ENCODE measurements at places on chromosomes 7 and 10.
A peak's percentile ranks its signal among the peaks of the same experiment; 100 is the strongest.

DNA sequence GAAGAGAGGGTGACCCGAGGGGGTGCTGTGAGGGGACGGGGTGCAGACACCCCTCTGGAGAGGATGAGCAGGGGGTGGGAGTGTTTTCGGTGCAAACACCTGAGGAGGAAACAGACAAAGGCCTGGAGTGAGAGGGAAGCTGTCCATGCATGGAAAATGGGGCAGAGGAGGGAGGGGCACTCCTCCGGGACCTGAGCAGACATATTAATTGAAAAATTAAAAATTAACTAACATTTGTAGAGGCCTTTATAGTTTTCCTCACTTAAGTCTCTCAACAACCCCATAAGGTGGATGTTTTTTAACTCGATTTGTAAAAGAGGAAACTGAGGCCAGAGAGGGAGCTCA is 1.2 kb downstream of the VPS37D start:
- DNase-seq: no peak

DNA sequence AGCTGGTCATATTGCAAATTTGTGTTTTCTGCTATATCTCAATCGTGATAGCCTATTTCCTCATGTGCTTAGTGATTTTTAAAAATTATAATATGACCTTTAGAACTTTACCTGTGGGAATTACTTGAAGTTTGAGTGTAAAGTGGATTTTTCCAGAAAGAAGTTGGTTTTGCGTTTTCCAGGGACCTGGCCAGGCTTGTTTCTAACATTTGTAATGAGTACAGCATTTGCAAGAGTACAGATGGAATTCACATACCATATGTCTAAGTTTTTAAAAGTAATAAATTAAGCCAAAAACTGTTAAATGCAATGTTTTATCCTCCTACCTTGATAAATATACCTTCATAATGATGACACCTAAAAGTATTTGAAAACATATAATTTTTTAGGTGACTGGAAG is 443.2 kb downstream of the REEP3 start:
- no peak for DNase-seq

DNA sequence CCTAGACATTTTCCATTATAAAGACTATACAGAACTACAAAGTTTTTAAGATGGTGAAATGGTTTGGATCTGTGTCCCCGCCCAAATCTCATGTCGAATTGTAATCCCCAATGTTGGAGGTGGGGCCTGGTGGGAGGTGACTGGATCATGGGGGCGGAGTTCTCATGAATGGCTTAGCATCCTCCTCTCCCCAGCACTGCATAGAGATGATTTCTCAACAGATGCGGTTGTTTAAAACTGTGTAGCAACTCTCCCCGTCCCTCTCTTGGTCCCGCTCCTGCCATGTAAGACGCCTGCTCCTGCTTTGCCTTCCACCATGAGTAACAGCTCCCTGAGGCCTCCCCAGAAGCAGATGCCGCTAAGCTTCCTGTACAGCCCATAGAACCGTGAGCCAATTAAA is 1.6 kb downstream of the FAM133B start:
- DNase-seq: no peak

GRCh38 chr7:77833136-77833535 is 34.6 kb downstream of the PHTF2 start:
- no peak for DNase-seq

DNA sequence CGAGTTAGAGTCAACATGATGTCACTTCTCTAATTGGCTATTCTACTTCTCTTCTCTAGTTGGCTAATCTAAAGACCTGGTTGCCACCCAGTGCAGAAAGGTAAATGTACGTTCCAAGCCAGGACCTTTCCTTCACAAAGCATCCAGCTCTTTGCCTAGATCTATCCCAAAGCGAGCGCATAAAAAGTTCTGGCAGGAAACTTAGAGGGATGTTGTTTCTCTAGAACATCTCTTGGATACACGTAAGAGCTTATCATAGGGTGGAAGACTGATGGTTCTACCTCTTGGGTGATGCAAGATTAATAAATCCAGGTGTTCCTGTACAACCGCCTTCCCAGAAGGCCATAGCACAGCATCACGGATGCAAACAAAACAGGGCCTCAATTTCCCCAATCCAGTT is at the start of gene TAS2R38:
TSS of gene TAS2R38 (minus strand) at position 101 of the 400 bp plus-strand sequence. CDS start at position 17, 84 bp downstream.
- no peak for DNase-seq

GRCh38 chr10:35783305-35783838 is 141.3 kb upstream of the FZD8 start:
- no peak for DNase-seq

DNA sequence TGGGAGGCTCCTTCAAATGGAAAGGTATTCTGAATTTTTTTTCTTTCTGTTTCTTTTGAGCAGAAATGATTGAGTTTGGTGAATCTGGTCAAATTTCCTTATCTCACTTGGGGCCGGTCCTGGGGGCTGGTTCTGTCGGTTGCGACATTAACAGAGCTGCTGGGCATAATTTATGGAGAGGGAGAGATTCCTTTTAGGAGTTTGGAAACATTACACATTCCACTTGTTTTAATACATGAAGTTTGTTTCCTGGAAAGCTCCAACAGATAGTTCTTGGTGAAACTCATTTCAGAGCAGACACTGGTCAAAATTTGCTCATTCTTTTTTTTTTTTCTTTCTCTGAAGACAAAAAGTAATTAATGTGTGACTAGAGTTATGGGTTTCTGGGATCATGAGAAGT is 129.9 kb downstream of the ABCA13 start:
- no peak for DNase-seq

DNA sequence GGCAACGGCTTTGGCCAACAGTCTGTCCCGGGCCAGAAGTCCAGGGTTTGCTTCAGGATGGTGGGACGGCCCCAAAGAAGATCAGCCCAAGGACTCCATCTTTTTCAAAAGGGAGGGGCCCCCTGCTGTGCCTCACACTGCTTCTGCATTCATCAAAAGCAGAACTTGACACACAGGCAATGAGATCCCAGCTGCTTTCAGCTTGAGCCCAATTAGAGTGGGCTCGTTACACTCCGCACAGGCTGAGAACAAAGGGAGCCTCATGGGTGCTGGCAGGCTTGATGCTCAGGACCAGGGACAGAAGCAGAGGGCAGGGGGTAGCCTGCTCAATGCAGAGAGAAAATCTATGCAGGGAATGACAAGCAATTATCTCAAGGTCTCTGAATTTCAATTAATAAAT is 45.5 kb downstream of the VOPP1 start:
- no peak for DNase-seq

- no peak for DNase-seq
Observed at GRCh38 chr7:158707610-158708009, 3.0 kb upstream of the NCAPG2 start.

DNA sequence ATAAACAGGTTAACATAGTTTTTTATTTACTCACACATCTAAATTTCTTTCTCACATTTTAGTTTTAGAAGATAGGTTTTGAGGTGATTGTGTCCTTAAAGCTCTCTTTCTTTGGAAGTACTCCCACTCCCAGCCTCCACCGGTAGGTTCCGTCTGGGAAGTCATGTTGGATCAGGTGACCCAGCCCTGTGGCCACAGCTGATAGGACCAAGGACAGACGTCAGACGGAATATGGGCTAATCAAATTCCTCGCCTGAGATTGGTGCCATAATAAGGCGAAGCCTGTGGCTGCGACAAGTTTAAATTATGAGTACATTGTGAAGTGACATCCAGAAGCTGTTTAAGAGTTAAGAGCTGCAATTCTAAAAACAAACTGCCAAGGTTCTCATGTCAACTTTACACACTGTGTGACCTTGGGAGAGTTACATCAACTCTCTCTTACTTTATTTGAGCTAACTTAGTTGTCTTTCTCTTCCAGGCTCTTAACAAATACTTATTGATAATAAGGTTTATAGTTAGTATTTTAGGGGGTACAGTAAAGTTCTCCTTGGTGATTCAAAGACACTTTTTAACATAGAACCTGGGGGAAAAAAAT is 133.6 kb downstream of the NPY start:
- DNase-seq: no peak

- no peak for DNase-seq
Observed at GRCh38 chr7:37732888-37733287, 49.3 kb downstream of the GPR141 start.

GRCh38 chr10:5557040-5557721 is 32.4 kb downstream of the CALML3 start:
- peak; percentile 42 for DNase-seq

- DNase-seq: no peak
Observed at GRCh38 chr7:108488768-108489538, 32.7 kb upstream of the NRCAM start.

DNA sequence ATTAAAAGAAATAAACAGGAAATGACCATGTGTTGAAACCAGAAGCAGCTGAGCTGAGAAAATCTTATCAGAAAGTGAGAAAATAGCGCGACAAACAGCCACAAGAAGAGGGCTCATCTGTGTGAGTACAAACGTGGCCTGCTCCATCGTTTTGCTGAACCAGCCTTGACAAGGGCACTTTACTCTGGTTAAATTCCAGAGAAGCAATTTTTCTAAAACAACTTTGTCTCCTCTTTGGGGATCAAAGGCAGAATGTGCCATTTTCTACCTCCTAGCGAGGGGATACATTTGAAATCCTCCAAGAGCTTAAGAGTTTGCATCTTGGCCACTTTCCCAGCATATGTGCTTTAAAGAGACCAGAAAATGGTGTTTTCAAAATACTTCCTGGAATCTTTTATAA is 51.3 kb upstream of the VIPR2 start:
- DNase-seq: no peak

DNA sequence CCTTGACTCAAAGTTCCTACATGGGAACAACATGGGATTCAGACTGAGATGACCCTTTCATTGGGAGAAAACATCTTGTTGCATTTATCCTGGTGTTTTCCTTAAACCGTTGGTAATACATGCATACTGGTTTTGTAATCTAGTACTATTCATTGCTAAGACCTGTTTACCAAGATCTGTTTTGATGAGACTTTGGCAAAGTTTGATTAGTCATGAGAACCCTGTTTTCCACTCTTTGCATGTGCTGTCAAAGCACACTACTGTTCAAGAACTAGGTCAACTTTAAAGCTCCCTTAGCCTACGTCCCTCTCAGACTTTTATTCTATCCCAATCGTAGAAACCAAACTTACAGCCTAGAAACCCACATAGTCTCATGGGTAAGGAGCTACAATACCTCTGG is 650.9 kb downstream of the GATA3 start:
- DNase-seq: no peak

DNA sequence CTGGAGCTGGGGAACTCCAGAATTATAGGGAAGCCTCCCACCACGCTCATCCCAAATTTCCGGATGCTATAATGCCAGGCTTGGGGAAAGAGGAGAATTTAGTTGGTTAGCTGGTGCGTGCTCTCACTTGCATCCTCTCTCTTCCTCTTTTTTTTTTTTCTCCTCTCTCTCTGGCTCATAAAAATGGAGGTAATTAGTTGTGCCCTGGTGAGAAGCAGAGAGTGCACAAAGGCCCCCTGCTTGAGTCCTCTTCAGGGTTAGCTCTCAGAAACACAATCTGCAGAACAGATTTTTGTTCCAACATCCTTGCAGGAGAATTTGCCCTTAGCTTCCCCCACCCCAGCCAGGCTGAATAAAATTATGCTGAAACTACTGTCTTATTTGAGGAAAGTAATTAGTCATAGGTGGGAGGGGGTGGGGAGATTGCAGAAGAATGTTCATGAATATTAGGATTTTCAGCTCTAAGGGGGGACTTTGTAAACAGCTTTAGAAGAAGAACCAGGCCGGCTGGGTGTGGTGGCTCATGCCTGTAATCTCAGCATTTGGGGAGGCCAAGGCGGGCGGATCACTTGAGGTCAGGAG is 7.6 kb downstream of the SERPINE1 start:
- no peak for DNase-seq
